Dermis microvascular lymphatic vessel endothelial cell (primary cell): ENCODE measurements at places on chromosomes 1 and 21.

- no peak for DNase-seq
Measured at GRCh38 chr21:22871692-22872091, 1873.5 kb downstream of the NCAM2 start.

DNA sequence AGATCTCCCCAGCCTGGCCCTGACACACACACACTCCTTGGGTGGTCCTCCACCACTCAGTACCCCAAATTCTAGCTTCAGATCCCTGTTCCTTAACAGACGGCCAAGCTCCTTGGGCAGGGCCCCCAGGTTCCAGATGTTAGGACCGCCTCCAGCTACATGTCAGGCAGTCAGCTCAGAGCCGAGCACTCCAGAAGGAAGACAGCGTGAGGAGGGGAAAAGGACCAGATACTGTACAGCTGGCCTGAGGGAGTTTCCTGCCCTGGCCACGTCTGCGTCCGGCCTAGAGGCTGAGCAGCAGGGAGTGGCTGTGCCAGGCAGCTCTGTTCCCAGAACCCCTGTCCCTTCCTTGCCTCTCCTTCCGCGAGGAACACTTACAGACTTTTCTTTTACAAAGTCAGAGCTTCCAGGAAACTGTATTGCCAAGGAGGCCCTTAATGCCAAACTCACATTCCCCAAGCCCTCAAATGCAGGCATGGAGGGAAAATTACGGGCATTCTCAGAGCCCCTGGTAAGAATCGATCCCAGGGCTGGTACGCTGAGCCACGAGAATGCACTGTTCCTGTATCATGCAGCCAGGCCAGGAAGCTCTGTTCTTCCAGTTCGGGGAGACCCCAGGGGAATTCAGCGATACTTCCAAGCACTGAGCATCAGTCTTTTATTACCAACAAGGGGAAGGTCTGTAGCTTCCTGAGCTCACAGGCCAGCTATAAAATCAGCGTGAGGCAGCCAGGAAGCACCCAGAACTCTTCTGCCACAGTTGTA is 45.2 kb upstream of the CNTN2 start:
- no peak for DNase-seq

GRCh38 chr1:200139661-200140250 is 112.2 kb downstream of the NR5A2 start:
- peak; percentile 55 for DNase-seq

GRCh38 chr1:22930240-22930912 is 42.3 kb downstream of the LACTBL1 start:
- DNase-seq, result peak; percentile 52

DNA sequence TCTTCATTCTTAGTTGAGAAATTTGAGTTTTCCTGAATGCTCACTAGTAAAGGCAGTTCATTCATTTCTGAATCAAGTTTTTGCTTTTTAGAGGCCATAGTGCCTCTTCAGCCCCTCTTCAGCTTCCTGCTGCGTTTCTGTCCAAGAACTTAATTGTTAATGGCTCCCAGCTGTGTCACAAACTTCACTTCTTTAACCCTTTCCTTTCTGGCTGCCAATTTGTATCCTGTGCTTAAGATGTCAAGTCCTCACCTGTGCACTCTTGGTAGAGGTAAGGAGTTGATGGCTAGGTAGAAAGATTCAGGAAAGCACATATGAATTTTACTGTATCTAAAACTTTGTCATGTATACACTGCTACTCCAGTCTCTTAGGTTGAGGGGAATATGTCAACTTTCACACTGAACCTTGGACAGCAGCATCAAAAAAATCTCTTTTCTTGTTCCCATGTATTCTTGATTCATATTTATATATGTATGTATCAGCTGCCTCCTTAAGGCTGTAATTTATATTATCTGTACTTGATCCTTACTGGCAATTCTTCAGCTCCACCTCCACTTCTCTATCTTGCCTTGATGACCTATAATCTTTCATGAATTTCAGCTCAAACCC is 612.8 kb downstream of the LMO4 start:
- no peak for DNase-seq
